Type B pancreatic cell (in vitro differentiated cells): ENCODE measurements at places on chromosomes 1 and 21. TPM values are rescaled to one million over a fixed set of nuclear protein-coding genes. Genes with fewer than 3 reads are reported as not detected.

DNA sequence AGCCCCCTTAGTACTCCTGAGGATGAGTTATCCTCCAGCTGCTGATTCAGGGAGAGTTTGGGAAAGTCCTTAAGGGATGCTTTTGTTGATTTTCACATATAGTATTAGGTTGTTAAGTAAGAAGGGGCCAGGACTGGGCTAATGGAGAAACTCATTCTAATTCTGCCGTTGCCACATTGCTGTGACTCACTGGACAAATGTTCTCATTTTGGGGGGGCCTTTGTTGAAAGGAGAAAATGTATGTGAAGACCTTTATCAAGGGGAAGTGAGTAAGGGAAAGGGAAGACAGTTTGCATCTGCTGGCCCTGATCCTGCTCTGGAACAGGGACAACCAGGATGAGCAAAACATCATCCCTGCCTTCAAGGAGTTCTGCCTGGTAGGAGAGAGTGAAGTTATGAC, 123.2 kb upstream of the FGGY start:
- no peak for DNase-seq

GRCh38 chr1:83942914-83943313, 56.0 kb downstream of the TTLL7 start:
- no peak for DNase-seq

DNA sequence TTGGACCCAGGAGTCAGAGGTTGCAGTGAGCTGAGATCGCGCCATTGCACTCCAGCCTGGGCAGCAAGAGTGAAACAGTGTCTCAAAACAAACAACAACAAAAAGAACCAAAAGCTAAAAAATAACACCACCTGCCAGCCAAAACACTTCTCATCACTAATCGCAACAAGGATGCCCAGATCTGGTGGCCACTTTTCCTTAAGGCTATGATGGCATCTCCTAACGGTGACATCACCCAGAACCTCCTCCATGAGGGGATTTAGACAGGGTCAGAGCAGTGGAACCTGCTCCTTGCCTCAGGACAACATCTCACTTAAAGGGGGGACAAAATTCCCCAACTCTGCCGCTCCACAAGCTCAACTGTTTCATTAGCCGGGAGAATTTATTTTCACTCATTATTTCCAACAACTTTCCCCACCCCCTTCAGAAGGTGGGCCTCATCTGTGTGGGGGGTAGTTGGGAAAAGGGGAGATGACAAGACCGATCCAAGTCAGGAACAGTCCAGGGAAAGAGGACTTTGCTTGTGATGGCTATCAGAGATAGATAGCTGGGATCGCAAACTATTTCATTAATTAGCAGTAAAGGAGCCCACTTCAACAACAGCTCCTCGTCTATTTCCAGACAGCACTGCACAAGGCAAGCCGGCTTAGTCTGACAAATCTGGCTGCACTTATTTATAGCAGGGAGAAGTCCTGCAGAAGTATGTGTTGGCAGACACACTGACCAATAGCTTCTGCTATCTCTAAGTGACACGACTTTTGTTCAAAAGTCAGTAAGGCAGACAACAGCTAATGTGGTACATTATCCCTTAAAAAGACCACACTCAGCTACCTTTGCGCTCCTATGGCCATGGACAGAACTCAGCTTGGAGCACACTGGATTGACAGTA, 2.6 kb downstream of the PABPC4 start:
- no peak for DNase-seq

Gene CHI3L1
- total RNA-seq = 0.21 TPM in 1 of 2 replicates, not detected in the other

Gene CELA3B
- total RNA-seq = not detected in 2 replicates

GRCh38 chr1:64398936-64399335, 71.0 kb upstream of the CACHD1 start:
- no peak for DNase-seq

DNA sequence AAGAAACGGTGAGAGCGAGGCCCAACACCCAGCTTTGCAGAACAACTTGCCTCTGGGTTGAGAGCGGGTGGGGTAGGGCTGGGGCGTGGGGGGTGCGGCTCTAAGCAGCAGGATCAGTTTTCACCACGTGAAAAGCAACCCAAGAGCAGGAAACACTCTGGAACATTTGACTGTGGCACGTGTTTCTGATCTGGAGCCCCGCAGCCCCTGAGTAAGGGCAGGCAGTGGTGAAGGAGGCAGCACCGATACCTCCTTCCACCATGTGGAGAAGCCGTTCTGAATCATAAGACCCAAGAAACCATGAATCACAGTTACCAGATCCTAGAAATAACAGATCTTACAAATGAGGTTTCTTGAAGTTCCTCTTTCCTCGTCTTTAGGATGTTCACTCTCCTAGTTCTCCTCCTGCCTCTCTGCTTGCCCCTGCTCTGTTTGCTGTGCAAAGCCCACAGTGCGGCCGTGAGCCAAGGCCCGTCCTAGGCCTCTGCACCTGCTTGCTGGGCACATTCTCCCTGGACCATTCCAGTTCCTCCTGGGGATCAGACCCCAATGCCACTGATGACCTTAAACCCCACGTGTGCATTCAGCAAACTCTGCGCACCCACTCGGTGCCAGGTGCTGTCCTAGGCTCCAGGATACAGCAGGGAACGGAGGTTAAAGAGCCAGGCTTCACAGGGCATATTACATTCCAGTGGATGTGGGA, 31.9 kb downstream of the SLC1A7 start:
- DNase-seq = no peak

Gene PTPN22
- total RNA-seq = not detected in 2 replicates
